ENCODE measurements at places on chromosomes 7 and 10.
A peak's percentile ranks its signal among the peaks of the same experiment; 100 is the strongest.

DNA sequence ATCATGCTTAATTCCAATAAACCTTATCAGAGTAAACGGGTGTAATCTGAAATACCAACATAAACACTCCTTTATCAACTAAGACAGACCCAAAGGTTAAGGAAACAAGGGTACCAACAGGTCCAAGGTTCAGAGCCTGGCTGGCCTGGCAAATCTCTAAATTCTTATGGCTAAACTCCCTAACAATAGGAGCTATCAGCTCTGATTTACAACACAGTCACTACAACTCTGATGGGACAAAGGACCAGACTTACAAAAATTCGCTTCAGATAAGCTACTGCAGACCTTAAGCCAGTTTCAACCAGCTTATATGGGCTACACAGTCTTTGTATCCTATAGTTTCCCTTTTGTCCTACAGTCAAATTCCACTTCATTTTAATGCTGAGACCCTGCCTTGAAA is 381.9 kb downstream of the ZWINT start:
- no peak for DNase-seq

GRCh38 chr10:68348265-68348741 is 15.6 kb upstream of the PBLD start:
- DNase-seq, result no peak

- DNase-seq, result no peak
Observed at GRCh38 chr10:108956149-108956548, 967.2 kb downstream of the XPNPEP1 start.

DNA sequence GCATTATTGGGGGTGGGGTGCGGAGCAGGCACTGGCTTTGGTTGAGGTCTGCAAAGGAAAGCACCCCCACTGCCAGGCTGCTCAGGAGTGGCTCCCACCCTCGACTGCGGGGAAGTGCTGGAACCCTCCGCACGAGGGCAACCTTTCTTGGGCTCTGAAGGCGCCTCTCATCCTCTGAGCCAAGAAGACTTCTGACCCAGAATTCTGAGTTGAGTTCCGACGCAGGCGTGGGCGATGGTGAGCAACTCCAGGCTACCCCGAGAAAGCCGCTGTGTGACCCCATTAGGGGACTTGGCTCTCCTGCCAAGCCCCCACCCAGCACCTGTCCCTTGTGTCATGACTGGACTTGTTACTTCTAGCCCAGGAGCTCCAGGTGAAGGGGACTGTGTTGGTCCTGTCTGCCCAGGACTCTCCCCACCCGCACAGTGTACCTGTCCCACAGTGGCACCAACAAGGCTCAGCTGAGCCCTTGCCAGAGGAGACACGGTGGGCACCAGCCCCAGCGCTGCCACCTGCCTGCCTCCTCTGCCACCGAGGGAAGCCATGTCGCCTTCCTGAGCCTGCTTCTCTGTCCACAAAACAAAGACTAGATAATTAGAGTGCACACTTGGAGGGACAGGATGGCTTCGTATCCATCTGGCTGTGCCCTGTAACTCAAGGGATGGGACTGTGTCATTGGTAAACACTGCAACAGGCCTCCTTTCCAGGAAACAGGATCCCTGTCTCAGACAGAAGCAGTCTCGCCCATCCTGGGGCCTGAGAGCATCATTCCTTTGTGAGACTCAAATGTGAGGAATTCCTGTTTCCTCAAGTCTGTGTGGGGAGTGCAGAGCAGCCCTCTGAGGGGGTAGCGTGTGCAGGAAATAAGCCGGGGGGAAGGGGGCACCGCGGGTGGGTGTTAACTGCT is 128.8 kb downstream of the LHPP start:
- DNase-seq, result peak; percentile 13

- DNase-seq, result no peak
Observed at GRCh38 chr10:6512182-6512581, 67.9 kb downstream of the PRKCQ start.

DNA sequence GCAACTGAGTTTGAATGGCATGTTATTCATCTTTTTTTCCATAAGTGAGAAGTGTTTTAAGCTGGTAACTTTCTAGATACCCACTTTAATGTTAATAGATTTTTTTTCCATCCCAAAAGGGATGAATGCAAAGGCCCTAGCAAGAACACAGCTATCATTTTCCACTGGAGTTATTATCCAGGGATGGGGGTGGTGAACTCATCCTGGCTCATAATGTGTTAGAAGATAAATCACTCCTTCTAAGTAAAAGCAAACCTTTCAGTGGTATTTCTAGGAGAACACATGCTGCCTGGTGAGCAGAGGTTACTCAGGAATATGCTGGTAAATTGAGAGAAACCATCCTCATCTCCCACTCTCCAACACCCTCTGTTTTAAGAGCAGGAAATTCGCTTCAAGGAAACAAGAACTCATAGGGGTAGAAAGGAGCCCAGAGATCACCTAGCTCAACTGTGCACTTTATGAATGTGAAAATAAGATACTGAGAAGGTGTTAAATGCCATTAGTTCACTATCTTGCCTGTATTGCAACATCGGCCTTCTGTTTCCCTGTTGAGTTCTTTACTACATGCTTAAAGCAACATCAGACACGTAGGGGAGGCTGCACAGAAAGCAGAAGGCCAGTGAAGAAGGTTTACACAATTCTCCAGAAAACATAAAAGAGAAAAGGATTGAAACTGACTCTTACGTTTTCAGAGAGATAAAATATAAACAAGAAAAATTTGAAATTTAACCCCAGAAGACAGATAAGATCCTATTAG is 264.0 kb upstream of the PRKCQ start:
- no peak for DNase-seq

- no peak for DNase-seq
Observed at GRCh38 chr10:80646366-80646765, 108.7 kb downstream of the SH2D4B start.

GRCh38 chr10:3893901-3894563 is 109.0 kb upstream of the KLF6 start:
- DNase-seq, result no peak

GRCh38 chr7:80036107-80036506 is 98.5 kb upstream of the GNAI1 start:
- DNase-seq, result no peak

DNA sequence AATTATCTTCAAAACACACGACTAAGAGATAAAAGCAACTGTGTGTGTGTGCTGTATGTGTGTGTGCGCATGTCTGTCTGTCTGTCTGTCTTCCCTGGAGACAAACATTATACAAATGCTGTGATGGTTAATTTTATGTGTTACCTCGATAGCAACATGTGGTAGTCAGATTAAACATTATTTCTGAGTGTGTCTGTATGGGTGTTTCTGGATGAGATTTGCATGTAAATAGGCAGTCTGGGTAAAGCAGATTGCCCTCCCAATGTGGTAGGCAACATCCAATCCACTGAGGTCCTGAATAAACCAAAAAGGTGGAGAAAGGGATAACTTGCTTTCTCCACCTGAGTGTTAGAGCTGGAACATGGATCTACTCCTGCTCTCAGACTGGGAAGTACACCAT is 67.9 kb downstream of the SLC25A13 start:
- DNase-seq, result no peak

GRCh38 chr7:103504505-103505135 is 58.6 kb upstream of the SLC26A5 start:
- DNase-seq, result no peak

DNA sequence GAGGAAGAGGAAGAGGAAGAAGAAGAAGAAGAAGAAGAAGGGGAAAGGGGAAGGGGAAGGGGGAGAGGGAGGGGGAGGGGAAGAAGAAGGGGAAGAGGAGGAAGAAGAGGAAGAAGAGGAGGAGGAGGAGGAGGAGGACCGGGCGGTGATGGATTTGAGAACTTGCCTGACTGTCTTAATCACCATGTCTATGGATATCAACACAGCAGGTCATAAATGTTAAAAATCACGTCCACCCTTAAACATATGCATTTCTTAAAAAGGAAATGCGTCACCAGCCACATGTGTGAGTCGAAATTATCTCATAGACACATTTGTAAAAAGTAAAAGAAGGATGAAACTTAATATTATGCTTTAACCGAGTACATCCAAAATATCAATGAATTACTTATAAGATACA is 42.1 kb upstream of the INSIG1 start:
- DNase-seq, result no peak

GRCh38 chr10:22807238-22807637 is 92.9 kb upstream of the PIP4K2A start:
- no peak for DNase-seq

DNA sequence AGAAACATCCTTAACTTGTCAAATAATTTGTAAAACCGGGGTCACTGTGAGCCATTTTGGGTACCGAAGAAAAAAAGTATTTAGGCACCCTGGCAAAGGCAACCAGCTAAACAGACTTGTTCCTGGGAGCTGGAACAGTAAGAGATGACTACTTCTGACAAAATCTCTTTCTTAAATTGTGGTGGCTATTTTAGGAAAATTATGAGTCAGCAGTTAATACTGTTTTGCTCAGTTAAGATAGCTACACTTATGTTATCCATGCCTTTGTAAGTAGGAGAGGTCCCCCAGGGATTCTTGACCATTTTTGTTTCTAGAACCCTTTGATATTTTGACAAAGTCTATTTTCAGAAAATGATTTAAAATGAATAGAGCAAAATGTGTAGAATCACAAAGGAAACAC is 68.7 kb downstream of the TAX1BP1 start:
- DNase-seq, result no peak

DNA sequence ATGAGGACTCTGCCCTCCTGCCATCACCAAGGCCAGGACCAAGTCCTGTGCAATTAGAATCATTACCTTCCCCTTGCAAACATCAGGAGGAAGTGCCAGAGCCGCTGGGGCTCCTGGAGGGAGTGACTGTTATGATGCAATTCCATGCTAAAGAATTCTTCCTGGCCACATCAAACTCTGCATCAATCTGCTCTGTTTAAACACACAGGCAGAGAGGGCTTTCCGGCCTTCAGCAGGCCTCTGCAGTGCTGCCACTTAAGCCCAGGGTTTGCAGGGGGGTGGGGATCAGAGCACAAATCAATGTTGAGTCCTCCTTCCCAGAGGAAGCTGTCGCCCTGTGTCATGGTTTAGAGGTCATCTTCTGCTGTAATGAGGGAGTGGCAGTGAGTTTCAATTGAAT is 58.1 kb downstream of the CTBP2 start:
- no peak for DNase-seq

GRCh38 chr7:143382791-143383641 is 1.9 kb downstream of the ZYX start:
- no peak for DNase-seq

- no peak for DNase-seq
Observed at GRCh38 chr10:8048281-8049008, 6.0 kb upstream of the GATA3 start.

GRCh38 chr7:37173670-37174069 is 275.0 kb downstream of the ELMO1 start:
- DNase-seq, result no peak

GRCh38 chr10:37220866-37221265 is 95.5 kb downstream of the ANKRD30A start:
- no peak for DNase-seq

DNA sequence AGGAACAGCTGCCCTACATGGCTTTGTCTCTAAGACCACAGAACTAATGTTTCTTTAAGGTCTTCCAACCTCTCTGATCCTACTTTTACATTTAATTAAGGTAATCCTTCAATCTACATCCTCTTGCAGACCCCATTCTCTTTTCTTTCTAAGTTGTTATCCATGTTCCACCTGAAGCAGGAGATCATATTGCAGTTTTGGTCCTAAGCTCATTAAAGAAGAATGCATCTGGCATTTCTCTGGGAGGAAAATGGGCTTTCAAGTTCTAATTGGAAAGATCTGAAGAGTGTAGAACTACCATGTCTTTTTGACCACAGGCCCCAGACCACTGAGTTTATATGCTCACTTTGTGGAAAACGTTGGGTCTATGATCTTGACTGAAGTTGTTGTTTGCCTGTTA is 111.2 kb downstream of the SEM1 start:
- DNase-seq, result no peak

DNA sequence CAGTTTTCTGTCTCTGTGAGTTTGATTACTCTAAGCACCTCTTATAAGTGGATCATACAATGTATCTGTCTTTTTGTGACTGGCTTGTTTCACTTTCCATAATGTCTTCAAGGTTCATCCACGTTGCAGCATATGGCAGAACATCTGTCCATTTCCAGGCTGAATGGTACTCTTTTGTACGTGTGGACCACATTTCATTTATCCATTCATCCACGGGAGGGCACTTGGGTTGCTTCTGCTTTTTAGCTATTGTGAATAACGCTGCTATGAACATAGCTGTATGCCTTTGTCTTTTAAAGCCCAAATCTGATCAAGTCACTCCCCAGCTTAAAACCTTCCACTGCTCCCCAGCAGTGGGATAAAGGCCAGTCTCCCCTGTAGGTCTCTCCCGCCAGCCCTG is 31.5 kb downstream of the EGFR start:
- DNase-seq, result no peak
